CD4-positive, alpha-beta memory T cell (primary cell): ENCODE measurements at places on chromosomes 2 and 18. TPM values are rescaled to one million over a fixed set of nuclear protein-coding genes. Genes with fewer than 3 reads are reported as not detected.

The PDE11A gene
- not detected for polyA plus RNA-seq

The ANKRD62 gene
- polyA plus RNA-seq, result not detected

GRCh38 chr2:82226441-82226840, 1921.9 kb upstream of the LRRTM1 start:
- DNase-seq, result no peak

DNA sequence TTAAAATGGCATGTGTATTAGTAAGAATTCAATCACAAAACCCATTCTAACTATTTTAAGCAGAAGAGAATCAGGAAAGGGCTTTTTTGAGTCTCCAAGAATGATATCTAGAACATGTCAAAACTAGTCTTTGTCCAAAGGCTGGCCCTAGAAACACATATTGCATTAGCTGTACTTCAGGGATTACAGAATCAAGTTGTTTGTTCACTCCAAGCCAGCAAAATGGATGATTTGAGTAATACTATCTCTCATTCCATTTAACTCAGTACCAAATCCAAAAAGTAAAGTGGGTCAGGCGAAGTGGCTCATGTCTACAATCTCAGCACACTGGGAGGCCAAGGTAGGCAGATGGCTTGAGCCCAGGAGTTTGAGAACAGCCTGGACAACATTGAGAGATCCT, 41.3 kb downstream of the ATF2 start:
- DNase-seq, result no peak

DNA sequence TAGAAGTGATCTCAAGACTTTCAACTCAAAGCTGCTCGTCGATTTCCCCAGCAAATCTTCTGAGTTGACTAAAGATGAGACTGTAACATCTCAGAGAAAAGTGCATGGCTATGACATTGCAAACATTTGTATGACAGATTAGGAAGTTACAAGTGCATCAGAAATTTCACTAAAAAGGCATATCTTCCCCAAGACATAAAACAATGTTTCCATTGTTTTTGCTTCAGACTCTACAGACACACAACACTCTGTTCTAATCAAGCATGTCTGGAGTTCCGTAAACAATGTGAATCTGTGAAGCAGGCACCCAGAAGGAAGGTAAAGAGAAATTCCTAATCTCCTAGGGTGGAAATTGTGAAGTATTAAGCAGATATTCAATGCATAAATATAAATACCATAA, 144.6 kb upstream of the LYPD1 start:
- DNase-seq, result no peak

GRCh38 chr2:240628808-240629618, 3.7 kb downstream of the GPR35 start:
- no peak for DNase-seq

- DNase-seq, result no peak
These were observed 28.6 kb upstream of the CTAGE1 start for GRCh38 chr18:22446325-22446724.
